Activated CD4-positive, alpha-beta T cell treated with anti-CD3 and anti-CD28 coated beads, Interleukin-2, amount 50 U/mL, for 16 hours (primary cell): ENCODE measurements at places on chromosomes 2 and 18.

DNA sequence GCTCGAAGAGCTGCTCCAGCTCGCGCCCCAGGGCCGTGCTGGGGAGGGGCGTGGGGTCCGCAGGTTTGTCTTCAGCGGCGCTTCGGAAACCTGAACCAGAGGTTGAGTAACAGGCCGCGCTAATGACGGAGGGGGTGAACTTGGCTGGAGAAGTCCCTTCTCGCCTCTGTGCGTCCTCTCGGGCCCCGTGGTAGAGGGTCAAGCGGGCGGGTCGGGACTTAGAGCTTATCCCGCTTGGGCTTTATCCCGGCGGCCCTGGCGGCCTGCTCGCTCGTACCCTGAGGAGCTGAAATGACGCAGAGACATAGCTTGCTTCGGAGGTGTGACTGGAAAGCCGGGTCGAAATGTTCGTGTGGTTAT lies 479 bp downstream of the RNMT start:
- peak; percentile 35 for DNase-seq

- DNase-seq: no peak
Observed at GRCh38 chr18:10718809-10719208, 193.0 kb downstream of the NAPG start.

- no peak for DNase-seq
Observed at GRCh38 chr2:127014630-127015029, 92.3 kb downstream of the BIN1 start.

DNA sequence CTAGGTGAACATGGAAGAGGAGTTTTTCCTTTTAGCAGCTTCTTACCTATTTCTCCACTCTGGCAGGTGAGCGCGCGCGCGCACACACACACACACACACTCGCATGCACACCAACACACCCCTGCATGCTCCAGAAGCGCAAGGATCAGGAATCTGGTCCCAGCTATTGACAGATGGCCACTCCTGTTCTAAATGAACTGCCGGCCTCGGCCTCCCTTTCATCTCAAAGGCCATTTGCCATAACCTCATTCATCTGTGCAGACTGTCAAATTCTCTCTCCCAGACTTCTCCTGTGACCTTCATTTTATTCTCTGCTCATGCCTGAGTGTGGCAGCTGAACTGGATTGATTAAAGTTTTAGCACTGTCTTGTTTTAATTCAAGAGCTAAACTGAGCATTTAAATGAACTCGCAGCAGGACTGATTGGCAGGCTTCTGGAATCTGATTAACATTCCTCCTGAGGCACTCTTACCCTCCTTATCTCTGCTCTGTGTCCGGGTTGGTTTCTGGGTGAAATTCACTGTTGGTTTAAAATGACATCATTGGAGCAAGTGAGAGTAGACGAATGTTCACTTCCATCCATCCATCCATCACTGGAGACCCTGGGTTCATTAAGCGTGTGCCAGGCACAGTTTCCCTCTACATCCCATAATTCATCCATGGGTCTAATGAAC lies 58.8 kb downstream of the FECH start:
- DNase-seq: no peak

GRCh38 chr18:57640749-57641148 lies 19.1 kb upstream of the NARS1 start:
- no peak for DNase-seq

DNA sequence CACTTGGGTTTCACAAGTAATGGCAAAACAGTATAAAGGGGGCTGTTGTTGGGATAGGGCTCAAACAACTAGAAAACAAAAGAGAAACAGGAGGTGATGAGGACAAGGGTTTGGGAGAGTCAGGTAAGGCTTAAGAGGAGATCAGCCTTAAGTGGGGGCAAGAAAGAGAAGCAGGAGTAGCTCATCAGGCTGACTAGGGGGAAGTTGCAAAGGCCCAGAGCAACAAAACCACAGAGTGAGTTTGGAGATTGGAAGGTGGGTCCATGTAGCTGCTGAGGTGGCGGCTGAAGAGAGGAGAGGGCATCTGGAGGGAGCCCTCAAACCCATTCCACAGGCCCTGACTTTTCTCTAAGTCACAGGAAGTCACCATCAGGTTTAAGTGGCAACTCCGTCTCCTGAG lies 126.0 kb downstream of the MREG start:
- no peak for DNase-seq

DNA sequence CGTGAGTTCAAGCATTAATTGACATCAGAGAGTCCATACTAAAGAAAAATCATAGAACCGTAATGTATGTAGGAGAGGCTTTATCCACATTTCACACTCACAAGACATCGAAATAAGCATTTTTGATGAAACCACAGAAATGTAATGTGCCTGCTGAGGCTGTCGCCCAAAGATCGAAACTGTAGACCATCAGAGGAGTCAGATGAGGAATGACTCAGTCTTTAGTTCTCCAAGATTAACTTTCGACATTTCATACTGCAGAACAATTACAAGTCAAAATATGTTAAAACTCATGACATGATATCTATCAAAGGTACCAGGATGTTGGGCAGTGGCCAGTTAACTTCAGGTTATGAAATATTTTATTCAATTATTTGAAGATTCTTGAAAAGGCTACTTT lies 79.6 kb downstream of the RAB31 start:
- DNase-seq: no peak

- DNase-seq: no peak
Observed at GRCh38 chr18:6437937-6438818, 23.5 kb upstream of the L3MBTL4 start.

DNA sequence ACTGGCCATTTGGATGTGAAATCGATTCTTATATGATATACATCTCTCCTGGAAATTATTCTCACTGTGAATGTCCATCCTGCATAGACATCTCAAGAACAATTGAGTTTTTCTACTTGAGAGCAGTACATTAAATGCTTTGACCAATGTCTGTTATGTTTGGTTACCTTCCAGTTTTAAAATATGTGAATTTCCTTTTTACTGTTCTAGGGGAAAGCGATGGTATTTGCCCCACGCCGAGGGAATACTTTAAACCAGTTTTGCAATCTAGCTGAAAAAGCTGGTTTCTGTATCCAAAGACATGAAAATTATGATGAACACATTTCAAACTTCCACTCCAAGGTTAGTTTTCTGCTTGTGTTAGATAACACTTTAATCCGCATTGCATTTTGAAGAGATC lies 175.3 kb upstream of the SIX3 start:
- DNase-seq: no peak

GRCh38 chr2:148585696-148586095 lies 58.9 kb upstream of the EPC2 start:
- DNase-seq: no peak

GRCh38 chr2:191656391-191656790 lies 21.5 kb upstream of the NABP1 start:
- DNase-seq: no peak

- no peak for DNase-seq
Observed at GRCh38 chr2:56184500-56185011, 766 bp downstream of the CCDC85A start.

- DNase-seq: no peak
Observed at GRCh38 chr2:156157670-156158069, 174.9 kb downstream of the NR4A2 start.

- no peak for DNase-seq
Observed at GRCh38 chr18:13235421-13235831, 16.9 kb downstream of the LDLRAD4 start.

GRCh38 chr2:43458014-43458628 lies 137.7 kb downstream of the THADA start:
- DNase-seq: no peak

- DNase-seq: peak; percentile 47
Observed at GRCh38 chr2:112566104-112566503, 18.3 kb upstream of the CHCHD5 start.

- no peak for DNase-seq
Observed at GRCh38 chr2:38533757-38534545, 68.8 kb downstream of the HNRNPLL start.

GRCh38 chr18:69626171-69626570 lies 225.5 kb downstream of the DOK6 start:
- DNase-seq: no peak

DNA sequence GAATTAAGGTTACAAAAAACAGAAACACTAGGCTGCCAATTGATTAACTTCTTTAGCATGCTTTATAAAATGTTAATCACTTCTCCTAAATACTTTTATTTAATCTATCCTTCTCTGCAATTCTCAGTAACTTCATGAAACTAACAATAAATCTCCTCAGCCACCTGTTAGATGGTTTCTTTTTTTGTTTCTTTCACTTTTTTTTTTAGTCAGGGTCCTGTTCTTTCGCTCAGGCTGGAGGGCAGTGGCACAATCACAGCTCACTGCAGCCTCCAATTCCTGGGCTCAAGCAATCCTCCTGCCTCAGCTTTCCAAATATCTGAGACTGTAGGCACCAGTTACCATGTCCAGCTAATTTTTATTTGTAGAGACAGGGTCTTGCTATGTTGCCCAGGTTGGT lies 213.4 kb upstream of the STK17B start:
- DNase-seq: no peak

DNA sequence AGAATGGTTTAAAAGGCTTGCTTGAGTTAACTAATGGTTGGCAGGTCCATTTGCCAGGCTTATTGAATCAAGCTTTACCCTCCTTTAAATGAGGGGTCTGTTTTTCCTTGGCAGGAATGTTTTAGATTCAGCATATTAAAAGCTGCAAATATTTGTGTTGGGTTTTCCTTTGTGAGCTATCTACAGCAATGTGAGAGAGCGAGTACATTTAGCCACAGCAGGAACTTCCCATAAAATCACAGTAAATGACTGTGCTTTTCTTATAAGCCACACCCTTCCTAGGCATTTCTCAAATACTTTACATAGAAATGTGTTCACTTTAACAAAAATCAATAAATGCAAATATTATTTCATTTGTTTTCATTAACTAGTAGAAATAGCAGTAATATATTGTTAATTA lies 23.9 kb downstream of the CALCRL start:
- DNase-seq: no peak

DNA sequence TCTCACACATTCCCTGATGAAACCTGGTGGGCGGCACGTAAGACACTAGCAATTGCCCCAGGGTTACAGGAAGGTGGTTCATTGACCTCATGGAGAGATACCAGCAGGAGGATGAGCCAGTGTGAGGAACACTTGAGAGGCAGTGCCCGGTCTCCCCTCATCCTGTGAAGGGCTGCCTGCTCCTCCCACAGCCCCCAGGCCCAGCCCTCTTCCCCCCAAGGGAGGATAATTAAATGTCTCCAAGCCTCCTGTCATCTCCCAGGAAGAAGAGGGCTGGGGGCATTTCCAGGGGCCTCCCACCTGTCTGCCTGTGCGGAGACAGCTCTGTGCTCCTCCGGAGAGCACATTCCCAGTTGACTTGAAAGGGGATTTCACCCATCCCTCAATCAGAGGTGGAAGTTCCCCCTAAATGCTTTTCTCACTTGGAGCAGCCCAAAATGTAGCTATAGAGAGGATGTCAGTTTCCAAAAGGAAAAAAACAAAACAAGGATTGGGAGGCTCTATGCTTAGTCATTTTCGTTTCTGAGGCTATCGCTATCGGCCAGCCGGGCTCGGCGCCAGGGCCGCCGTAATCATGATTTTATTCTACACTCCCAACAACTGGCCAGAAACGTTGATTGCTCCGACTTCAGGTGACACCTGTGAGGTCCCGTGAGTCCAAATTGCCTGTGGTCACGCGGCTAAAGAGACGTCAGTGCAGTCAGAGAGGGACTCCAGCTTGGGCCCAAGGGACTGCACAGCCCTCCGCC lies 7.1 kb downstream of the KCNF1 start:
- no peak for DNase-seq

- no peak for DNase-seq
Observed at GRCh38 chr2:109225170-109225782, 96.3 kb downstream of the SH3RF3 start.

DNA sequence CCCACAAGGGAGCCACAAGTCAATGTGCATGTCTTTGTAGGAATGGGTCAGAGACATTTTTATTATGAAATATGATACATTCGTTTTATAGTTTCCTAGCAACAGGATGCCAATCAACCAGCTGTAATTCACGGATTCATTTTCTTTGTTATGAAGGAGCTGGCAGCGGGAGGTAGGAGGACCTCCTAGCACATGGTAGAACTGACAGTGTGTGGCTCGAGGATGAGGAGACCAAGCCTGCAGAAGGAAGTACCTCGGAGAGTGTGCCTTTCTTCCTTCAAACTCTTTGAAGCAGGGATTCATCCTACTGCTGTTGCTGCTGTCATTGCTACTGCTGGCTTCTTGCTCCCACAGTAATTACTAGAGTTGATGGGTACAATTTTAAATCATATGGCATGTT lies 504.8 kb upstream of the KLHL29 start:
- DNase-seq: no peak

GRCh38 chr2:136909777-136910176 lies 144.4 kb downstream of the THSD7B start:
- DNase-seq: no peak

GRCh38 chr2:213238753-213239495 lies 45.3 kb upstream of the SPAG16 start:
- no peak for DNase-seq

DNA sequence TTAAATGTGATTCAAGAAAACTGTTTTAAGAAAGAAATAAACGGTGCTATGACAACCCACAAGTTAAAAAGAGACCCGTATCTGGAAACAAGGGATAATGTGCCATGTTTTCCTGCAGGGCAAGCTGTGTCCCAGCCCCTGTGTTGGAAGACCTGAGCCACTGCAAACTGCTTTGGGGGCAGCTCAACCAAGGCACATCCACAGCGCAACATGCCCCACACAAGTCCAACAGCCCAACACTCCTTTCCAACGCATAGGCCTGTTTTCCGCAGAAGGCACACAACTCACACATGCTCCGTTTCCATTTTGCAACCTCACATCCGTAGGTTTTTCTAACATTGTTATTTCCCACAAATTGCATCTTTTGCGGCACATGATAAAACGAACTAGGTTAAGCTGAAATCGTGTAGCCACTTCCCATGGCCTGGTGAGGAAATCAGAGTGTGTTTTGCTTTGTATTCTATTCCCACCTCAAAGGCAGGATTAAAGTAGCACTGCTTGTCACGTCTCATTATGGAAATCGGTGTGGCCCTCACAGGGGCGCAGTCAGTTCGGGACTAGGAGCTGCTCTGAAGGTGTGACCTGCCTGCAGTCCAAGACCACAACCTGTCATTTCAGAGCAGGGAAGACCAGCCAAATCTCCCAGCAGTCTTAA lies 50.5 kb upstream of the ZNF516 start:
- no peak for DNase-seq

GRCh38 chr2:61368687-61369665 lies 101.9 kb downstream of the USP34 start:
- peak; percentile 33 for DNase-seq
